ENCODE measurements at places on chromosomes 13 and 19.

GRCh38 chr13:21967871-21968270, 297.0 kb downstream of the FGF9 start:
- DNase-seq, result peak; percentile 62

- no peak for DNase-seq
Observed at GRCh38 chr19:676339-677105, at the start of gene FSTL3. Gene FSTL3 (plus strand): TSS chr19:676392. CDS start chr19:676424, 32 bp downstream.

- no peak for DNase-seq
Observed at GRCh38 chr19:9673912-9674662, 813 bp downstream of the ZNF562 start.

DNA sequence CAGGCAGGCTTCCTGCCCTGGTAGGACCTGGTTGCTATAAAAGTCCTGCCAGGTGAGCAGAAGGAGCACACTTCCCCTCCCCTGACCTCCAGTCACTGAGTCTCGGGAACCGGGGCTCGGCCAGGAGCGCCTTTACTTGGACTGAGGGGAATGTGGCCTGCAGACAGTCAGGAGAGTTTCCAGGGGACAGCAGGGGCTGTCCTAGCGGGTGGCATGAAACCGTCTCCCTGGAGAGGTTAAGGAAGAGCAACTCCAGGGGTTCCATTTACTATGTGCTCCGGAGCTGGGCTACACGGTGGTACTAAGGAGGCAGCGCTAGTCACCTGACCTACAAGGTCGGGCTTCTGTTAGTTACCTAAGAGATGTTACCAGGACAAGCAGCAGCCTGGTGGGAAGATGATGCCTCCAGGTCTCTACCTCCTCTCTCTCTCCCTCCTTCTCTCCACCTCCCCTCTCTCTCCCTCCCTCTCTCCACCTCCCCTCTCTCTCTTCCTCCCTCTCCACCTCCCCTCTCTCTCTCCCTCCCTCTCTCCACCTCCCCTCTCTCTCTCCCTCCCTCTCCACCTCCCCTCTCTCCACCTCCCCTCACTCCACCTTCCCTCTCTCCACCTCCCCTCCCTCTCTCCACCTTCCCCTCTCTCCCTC, 4.1 kb upstream of the CNOT3 start:
- DNase-seq, result no peak

DNA sequence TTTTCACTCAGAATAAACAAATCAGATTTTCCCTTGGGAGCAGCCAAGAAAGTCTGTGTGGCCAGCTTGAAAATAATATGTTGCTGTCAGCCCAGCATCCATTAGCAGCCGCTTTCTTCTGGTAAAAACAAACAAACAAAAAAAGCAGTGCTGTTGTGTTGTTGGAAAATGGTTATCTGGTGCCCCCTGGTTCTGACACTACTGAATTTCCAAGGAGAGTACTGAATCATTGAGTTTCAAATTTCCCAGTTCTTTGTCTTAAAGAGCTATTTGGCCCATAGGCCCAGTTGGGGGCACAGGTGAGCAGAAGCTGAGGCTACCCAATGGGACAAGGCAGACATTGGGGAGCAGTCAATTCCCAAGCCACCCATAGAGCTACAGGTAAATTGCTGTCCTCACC, 995.9 kb downstream of the UQCRFS1 start:
- no peak for DNase-seq

DNA sequence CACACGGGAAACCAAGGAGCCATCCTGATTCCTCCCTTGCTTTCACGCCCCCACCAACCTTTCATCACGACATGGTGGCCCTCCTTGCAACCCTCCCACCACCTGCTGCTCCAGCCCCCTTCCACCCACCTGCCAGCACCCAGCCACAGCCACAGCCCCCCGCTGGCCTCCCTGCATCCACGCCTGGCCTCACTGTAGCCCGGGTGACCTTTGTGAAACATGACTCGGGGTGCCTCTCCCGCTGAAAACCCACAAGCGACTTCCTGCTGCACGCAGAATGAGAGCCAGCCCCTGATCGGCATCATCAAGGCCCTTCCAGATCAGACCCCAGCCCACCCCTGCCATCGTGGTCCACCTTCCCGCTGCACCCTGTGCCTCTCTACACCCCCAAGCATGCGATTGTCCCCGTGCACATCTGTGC, 14.9 kb downstream of the POP4 start:
- DNase-seq, result no peak

GRCh38 chr13:89584058-89584620, 1763.3 kb upstream of the MIR17HG start:
- no peak for DNase-seq

Measured in NCI-H446 (cell line).